ENCODE measurements at places on chromosomes 16 and 17.

DNA sequence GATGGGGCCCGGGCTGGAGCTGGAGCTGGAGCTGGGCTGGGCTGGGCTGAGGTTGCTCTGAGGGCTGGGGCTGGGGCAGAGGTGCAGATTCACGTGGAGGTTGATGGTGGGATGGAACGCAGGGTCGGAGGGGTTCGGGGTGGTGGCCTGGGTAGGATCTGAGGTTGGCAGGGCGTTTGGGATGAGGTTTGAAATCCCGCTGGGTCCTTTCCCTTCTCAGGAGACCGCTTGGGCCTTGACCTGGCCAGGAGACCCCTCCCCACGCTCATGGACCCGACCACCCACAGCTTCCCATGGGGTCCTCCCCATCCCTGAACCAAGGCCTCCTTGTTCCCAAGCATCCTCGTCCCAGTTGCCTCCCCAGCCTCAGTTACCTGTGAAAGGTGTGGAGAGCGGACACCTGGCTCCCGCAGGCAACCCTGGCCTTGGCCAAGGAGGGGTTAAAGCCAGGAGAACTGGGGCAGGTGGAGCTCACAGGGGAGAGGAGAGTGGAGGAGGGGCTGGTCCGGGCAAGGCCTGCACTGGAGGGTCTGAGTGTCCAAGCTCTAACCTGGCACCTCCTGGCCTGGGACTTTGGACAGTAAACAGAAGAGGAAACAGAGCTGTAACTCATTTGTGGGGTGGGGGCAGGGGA, at the start of gene ASGR2:
TSS of gene ASGR2 (minus strand) at position 582 of the 634 bp plus-strand sequence. CDS start 582 bp downstream, outside the sequence.
- no peak for DNase-seq

GRCh38 chr16:4306470-4307214, 9.2 kb upstream of the GLIS2 start:
- DNase-seq, result no peak

- DNase-seq, result peak; percentile 64
Observed at GRCh38 chr17:17836818-17837379, at the start of gene SREBF1. Gene SREBF1, minus strand, starts transcription at chr17:17836986. Its CDS starts 169 bp downstream, at chr17:17836817.

GRCh38 chr16:10822702-10823101, 4.1 kb upstream of the TVP23A start:
- DNase-seq, result no peak

DNA sequence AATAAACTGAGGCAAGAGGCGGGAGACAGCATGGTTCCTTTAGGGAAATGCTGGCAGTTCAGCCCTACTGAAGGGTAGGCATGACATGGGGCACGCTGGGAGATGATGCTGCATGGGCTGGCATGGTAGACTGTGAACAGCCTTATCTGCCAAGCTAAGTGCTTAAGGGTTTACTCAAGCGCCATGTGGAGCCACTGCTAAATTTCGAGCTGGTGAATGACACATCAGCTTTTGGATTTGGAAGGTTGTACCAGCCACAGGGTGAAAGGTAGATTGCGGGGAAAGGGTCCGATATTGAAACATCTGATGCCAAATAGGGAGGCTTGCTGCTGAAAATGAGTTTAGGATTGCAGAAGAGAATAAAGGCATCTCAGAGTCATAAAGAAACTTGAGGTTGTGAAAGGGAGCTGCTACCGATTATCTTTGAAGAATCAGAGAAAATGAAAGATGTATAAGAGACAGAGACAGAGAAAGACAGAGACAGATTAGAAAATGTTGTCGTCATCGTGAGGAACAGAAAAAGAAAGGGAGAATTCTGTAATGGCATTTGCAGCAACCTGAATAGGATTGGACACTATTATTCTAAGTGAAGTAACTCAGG, 16.3 kb downstream of the PIK3R5 start:
- DNase-seq, result no peak

DNA sequence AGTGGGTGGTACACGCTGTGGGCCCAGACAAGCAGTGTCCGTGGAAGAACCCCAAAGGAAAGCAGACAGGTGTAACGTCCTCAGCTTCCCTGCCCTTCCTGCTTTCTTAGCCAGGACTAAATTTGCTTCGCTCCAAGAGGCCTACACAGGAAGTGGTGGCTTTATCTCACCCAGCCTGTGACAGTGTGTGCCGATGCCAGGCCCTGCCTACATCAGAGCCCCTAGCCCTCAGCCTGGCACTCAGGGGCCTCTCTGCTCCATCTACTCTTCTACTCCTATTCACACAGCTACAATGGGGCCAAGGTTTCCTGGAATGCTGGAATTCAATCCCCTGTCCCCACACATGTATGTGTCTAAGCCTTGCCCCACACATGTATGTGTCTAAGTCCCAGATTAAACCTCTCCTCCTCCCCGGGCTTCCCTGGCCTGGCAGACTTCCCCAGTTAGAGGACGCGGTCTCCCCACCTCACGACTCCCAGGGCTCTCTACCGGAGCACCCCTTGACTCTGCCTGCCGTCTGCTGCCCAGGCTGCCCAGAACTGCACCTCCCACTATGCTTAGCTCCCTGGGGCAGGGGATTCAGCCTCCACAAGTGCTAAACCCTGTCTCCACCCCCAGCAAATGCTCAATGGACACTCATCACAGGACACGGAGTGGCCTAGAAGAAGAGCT, 8.2 kb downstream of the PGAP3 start:
- no peak for DNase-seq
